NCI-H226 (cell line): ENCODE measurements at places on chromosomes 1 and 21.

DNA sequence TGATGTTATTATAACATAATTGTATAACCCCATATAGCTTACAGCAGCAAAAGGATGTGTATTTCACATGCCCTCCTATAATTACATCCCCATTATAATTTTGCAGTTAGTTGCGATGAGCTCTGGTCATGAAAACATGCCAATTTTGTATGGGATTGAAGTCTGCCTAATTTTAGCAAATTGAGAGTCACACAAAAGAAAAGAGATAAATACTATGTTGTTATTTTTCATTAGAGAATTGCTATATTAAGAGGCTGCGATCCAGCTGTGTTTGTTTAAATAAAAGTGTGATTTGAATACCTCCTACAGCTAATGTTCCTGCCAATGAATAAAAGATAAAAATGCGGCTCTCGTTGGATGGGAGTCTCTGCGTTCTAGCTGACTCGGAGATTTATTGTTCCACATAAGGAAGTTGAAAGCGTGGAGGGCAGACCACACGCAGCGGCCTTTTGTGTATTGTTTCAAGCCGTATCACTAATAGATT lies 461.0 kb upstream of the NFIA start:
- no peak for DNase-seq

DNA sequence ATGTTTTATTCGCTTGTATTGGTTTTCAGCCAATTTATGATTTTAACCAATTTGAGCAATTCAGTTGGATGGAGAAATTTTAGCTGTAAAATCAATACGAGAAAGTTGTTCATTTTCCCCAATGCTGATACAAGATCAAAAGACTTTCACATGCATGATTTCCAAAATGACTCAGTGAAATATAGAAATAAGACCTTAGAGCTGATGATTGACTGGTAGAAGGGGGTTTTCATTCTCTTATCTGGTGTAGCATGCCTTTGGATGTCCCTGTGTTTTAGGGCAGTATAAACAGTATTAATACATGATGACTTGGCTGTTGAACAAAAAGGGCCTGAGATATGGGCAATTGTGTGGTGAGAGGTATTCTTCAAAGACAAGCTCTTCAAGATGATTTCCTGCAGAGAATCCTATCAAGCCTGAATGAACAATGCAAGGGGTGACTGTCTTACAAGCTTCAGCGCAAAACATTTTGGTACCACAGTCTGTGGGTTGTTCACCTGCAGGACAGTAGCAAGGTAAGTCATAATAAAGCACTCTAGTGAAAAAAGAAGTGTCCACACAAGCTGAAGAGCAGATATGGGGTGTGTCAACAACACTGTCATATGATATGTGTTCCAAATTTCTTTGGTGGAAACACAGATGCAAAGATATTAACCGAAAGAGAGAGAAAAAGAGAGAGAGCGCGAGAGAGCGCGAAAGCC lies 156.2 kb downstream of the TNFSF18 start:
- no peak for DNase-seq

- peak; percentile 97 for DNase-seq
Measured at GRCh38 chr1:43329995-43330751, 7.4 kb upstream of the MPL start.

DNA sequence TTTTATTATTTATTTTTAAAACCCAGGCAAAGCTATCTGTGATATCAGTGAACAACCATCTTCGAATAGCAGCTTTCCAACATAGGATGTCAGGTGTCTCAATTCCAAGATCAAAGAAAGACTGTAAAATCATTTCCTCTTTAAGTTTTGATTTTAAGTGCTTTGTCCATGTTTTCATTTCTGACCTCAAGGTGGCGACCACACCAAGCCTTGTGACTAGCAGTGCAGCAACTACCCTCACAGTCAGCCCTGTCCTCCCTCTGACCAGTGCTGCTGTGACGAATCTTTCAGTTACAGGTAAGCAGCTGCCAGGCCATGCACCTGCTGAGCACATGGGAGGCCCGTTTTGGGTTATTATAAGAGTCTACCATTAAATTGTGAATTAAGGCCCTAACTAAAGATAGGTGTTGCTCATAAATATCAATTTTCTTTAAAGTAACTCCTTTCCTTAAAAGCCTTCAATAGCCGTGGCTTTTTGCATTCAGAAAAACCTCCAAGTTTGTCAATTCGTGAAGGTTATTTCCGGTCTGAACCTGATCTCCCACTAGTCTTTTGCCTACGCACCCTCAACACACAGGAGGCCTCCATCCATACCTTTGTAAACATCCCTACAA lies 117.0 kb downstream of the CD247 start:
- no peak for DNase-seq

- DNase-seq = no peak
Measured at GRCh38 chr1:42420121-42420520, 35.7 kb downstream of the ZMYND12 start.

DNA sequence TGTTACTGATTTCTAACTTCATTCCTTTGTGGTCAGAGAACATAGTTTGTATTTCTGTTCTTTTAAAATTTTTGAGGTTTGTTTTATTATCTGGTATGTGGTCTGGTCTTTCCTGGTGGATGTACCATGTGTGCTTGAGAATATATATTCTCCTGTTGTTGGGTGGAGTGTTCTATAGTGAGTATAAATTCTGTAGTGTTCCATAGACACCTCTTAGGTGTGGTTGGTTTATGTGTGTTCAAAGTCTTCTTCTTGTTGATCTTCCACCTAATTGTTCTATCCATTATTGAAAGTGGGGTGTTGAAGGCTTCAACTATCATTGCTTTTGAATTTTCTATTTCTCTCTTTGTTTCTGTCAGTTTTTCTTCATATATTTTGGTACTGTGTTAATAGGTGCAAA lies 20.1 kb downstream of the PPP2R5A start:
- DNase-seq = no peak

DNA sequence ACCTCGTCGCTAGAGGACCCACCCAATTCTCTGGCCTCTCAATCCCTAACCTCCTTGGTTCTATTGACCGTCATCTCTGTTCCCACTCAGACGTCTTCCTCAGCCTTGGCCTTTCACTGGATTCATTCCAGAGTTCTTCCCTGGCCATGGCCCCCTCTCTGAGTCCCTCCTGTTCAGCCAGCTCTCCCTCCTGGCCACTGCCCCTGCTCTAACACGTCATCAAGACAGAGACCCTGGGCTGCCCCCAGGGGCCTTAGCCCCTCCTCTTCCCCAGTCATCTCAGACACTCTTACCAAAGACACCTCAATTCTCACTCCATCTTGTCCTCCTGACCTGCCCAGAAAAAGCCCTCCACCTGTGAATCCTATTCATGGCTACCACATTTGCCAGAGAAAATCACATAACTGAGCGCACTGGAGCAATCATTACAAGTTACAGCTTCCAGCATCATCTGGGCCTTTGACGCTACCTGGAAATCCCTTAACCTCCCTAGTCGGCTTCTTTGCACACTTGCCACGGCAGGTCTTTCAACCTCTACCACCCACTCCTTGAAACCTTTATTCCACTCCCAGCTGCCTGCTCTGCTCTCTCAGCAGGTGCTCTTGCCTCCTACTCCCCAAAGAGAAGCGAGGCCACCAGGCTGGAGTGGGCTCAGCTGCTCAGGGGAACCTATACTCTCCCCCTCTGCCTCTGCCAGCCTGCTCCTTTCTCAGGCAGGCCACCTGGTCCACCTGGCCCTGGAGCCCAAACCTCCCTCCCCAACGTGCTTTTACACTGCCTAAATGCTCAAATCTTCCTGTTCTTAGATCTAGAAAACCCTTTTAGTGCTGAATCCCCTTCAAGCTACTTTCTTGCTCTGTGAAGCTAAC lies 14.0 kb downstream of the DCST2 start:
- no peak for DNase-seq

DNA sequence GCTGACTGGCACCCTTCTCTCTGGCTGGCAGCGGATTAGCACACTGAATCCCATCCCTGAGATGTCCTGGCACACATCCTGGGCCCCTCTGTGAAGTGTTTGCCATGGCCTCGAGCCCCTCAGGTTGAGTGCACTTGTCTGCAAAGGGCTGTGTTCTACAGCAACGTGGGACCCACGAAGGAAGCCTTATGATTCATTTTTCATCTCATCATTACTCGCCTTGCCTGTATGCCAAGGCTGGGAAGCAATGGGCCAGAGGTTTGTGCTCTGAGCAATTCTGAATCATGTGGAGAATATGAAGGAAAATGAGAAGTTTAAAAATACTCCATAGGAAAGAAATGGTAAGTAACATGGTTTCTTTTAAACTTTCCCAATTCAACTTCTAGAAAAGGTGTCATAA lies 124.8 kb upstream of the LMO4 start:
- peak; percentile 67 for DNase-seq

DNA sequence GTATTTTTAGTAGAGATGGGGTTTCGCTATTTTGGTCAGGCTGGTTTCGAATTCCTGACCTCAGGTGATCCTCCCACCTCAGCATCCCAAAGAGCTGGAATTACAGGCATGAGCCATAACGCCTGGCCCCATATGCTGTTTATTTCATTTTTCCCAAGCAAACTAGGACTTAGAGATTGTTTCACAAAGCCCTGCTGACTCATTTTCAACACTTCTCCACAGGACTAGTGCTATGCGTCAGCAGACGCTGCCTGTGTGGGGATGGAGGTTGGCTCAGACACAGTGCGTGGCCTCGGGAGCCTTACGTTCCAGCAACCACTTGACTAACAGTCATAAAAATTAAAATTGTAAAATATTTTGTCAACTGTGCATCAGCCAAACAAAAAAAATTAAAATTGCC lies 22.7 kb downstream of the PKNOX1 start:
- DNase-seq = peak; percentile 62

DNA sequence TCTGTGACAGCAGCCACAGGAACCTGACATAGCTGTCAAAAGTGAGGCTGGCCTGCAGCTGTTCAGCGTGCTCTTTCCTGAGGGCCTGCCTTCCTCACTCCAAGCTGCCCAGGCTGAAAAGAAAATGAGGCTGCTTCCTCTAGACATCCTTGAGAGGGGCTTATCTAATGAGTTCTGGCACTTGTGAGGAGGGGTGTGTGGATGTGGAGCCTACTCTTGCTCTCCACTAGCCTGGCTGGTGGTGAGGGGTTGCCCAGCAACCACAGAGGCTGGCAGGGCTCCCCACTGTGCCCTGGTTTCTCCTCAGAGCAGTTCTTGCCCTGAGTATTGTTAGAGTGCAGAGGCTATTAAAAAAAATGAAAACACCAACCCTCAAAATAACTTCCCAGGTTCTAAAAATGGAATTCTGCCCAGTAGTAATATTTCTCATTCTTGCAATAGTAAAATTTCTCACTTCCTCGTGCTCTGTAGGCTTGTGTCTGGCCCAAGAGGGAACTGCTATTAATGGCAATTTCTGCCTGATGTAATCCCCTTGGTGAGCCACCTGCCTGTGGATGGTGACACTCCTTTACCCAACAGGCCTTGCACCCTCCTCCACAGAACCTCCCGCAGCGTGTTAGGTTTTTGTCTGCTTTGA lies 52.6 kb upstream of the EPS8L3 start:
- no peak for DNase-seq

GRCh38 chr1:94050254-94050653 lies 70.7 kb downstream of the ABCA4 start:
- DNase-seq = peak; percentile 33

DNA sequence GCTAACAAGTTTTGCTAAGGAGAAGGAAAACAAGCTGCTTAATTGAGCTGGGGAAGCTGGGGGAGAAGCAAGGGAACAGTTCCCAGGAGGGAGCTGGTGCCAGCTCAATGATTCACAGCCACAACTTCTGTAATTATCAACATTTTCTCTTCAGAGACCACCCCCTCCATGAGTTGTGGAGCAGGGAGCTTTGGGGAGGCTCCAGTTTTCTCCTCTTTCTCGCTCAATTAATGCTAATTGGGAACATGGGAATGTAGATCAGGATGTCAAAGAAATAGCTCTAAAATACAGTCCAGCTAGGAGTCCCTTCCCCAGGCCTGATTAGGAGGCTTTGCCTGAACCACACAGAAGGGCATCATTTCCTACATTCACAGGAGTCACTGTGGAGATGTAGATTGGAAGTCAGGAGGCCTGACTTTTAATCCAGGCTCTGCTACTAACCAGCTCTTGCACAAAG lies 12.1 kb upstream of the MNDA start:
- DNase-seq = no peak

DNA sequence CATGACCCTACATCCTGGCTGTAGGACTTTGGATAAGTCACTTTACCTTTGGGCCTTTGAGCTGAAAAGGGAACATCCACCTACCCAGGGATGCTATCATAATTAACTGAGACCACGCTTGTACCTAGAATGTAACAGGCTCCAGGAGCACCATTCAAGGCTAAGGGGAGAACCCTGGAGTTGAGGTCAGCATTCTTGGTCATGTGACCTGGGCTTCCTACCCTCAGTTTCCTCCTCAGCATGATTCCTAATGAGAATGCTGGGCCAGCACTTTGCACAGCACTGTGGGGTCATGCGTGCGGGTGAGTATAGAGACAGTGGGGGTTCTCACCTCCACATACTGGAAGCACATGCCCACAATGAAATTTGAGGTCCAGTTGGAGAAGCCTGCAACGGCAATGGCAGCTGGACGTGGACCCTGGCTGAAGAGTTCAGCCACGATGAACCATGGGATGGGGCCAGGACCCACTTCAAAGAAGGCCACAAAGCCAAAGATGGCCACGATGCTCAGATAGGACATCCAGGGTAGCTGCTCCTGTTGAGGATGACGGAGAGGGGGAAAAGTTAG lies 31.3 kb downstream of the SLC2A1 start:
- no peak for DNase-seq
